ENCODE measurements at places on chromosomes 5 and 9.

- DNase-seq, result no peak
Measured at GRCh38 chr5:145378226-145378625, 456.9 kb downstream of the PRELID2 start.

- peak; percentile 9 for DNase-seq
Measured at GRCh38 chr9:132125944-132126679, 35.7 kb upstream of the NTNG2 start.

- DNase-seq, result peak; percentile 99
Measured at GRCh38 chr9:113343732-113344231, 3.7 kb upstream of the WDR31 start.

DNA sequence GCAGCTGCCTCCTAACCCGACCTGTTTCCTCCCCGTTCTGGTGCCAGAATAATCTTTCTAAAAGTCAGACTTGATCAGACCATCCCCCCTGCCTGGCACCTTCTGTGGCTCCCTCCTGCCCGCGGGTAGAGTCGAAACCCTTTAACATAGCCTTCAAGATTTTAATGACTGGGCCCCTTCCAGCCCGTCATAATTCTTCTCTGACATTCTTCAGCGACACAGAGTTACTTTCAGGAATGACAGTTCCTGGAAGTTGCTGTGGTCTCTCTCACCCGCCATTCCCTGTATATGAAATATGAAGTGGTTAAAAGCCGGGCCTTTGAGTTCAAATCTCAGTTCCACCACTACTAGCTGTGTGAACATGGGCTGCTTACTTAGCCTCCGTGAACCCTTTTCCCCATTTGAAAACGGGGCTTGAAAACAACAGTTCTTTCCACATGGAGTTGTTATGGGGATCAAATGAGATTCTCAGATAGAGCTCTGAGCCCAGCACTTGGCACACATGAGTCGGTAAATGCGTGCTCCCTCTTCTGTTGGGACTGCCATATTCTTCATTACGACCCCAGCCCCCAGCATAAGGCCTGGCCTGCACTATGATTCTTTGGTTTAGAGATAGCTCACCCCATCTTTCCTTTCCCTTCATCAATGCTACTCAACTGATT lies 737 bp downstream of the NANS start:
- peak; percentile 47 for DNase-seq

- DNase-seq, result no peak
Measured at GRCh38 chr5:73111536-73111935, 8.8 kb upstream of the TMEM171 start.

- no peak for DNase-seq
Measured at GRCh38 chr5:852431-853401, 1.9 kb upstream of the ZDHHC11 start.

- peak; percentile 56 for DNase-seq
Measured at GRCh38 chr5:150272531-150272930, 17.0 kb downstream of the CAMK2A start.

DNA sequence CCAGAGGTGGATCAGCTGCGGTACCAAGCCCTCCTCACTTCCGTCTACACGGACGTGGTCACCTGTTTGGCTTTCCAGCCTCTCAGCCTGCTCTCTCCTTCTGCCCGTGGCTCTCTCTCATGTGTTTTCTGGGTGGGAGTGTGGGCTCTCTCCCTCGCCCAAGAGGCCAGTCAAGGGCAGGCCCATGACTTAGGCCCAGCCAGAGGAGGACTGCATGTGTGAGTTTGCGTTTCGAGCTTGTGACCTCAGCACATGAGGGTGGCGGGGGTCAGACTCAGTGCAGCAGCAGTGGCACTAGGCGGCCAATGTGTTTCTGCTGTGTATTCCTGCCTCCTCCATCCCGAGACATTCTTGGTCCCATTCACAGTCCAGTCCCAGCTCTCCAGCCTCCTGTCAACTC lies 82.5 kb upstream of the SMIM23 start:
- no peak for DNase-seq

DNA sequence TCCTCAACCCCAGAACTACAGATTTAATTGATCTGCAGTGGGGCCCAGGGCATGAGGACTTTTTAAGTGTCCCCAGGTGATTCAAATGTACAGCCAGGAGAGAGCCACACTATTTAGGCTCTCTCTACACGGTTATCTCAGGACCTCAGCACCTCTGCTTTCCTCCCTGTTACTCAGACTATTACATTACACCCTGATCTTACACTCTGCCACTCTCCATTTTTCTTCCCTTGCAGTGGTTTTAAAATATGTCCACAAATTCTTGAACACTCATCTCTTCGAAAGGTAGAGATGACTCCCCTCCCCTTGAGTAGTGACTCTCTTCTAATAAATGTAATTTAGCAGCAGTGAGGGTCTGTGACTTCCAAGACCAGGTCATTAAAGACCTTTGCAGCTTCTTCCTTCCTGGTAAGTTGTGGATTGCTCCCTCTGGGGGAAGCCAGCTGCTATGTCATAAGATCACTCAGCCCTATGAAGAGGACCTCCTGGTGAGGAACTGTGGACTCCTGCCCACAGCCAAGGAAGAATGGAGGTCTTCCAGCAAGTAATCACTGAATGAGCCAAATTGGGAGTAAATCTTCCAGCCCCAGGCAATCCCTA lies 87.5 kb upstream of the SSBP2 start:
- peak; percentile 80 for DNase-seq

DNA sequence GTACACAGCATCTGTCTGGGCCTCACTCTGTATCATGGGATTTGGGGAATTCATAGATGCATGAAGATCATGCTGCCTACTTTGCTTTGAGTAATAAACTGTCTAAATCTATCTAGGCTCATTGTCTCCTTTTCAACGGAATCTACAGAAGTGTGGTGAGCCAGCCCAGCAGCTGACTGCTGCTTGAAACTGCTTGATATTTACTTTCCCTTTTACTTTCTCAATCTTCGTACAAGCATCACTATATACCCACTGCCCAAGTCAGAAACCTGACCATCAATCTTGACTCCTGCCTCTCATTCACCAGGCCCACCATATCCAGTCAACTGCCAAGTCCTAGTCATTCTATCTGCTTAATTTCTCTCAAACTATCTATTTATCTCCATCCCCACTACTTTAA lies 142.9 kb downstream of the NR2F1-AS1 start:
- DNase-seq, result no peak

DNA sequence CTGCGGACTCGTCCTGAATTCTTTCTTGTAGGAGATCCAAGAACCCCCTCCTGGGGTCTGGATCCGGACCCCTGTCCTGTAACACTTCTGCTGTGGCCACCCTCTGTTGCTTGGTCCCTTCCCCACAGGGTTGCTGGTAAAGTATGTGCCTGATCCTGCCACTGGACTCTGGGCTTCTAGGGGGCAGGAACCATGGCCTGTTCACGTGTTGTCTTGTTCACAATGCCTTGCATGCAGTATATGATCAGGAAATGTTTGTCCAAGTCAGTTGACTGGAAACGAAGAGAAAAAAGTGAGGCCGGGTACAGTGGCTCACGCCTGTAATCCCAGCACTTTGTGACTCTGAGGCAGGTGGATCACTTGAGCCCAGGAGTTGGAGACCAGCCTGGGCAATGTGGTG lies 139.3 kb upstream of the ALDH1B1 start:
- no peak for DNase-seq
